ENCODE measurements at places on chromosomes 16 and 17. TPM values are rescaled to one million over a fixed set of nuclear protein-coding genes. Genes with fewer than 3 reads are reported as not detected.

The HSD11B2 gene
- 1.1 TPM for total RNA-seq

The OR1A1 gene
- not detected for total RNA-seq

The SP6 gene
- total RNA-seq: not detected

The INPP5K gene
- total RNA-seq: 61.0 TPM

The TMEM238L gene
- total RNA-seq: not detected

The CES5A gene
- not detected for total RNA-seq

The ARL5C gene
- total RNA-seq: not detected

The SLC13A2 gene
- total RNA-seq: not detected

The ENPP7 gene
- not detected for total RNA-seq

The XAF1 gene
- 0.72 TPM for total RNA-seq

The INCA1 gene
- not detected for total RNA-seq

The ARHGDIG gene
- 4.5 TPM for total RNA-seq

The PRDM7 gene
- not detected for total RNA-seq

The HSD3B7 gene
- 2.4 TPM for total RNA-seq

The PRAC1 gene
- total RNA-seq: not detected

The CUEDC1 gene
- 20.0 TPM for total RNA-seq

The CHST4 gene
- total RNA-seq: not detected

The KRT14 gene
- total RNA-seq: 56.1 TPM

The AOC3 gene
- total RNA-seq: 0.13 TPM

The KRT15 gene
- 18.7 TPM for total RNA-seq

The KRTAP4-5 gene
- total RNA-seq: not detected

The ITGA2B gene
- 0.05 TPM for total RNA-seq

The LAT gene
- total RNA-seq: 1.2 TPM

The TMEM235 gene
- not detected for total RNA-seq

The LGALS9 gene
- 0.11 TPM for total RNA-seq

The DUSP14 gene
- total RNA-seq: 117 TPM

The ITFG1 gene
- total RNA-seq: 22.1 TPM

The CBFA2T3 gene
- not detected for total RNA-seq

The CCL8 gene
- not detected for total RNA-seq

The CFAP119 gene
- total RNA-seq: 21.3 TPM

The TMEM106A gene
- 2.3 TPM for total RNA-seq

The GSG1L gene
- total RNA-seq: not detected

The ST6GALNAC2 gene
- total RNA-seq: 2.8 TPM

The FZD2 gene
- total RNA-seq: 7.5 TPM

The RAB37 gene
- not detected for total RNA-seq
